ENCODE measurements at places on chromosomes 7 and 10.

GRCh38 chr7:3579638-3580219 is 278.7 kb downstream of the SDK1 start:
- no peak for DNase-seq

DNA sequence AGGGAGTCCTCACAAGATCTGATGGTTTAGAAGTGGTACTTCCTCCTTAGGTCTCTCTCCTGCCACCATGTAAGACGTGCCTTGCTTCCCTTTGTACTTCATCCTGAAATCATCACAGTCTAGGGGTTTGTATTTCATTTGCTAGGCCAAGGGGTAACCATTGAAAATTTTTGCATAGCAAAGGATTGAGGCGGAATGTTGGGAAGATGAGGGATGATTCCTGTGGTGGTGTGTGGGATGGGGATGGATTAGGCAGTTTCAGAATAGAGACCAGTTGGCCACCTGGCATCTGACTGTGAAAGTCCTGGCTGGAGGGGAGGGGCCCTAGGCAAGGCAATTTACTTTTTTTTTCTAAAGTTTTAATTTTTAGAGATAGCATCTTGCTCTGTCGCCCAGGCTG is 222.9 kb downstream of the CAMK1D start:
- DNase-seq = no peak

DNA sequence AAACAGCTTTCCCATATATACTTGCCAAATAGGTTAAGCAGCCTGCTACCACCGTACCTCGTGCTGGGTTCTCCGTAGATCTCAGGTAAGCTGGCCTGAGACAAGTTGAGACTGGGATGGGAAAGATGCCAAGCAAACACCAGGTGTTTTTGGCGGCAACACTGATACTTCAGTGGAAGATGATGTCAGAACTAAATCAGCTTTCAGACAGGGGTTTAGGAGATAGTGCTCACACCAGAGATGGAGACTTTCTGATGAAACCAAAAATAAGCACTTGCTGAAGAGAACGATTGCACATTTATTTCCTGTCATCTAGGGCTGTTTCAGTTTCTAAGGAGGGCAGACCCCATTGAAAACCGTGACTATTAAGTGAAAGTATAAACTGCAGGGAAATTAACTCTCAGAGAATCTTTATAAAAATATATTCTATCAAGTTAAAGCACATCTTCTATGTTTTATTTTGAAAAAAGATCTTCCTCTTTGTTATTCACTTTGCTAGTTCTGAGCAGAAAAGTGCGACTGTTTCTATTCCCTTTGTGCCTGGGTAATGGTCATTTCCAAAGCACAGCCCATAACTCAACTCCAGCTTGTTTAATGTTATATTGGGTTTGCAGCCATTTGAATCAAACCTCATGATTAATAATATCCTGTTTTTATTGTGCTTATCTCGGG is 149.9 kb downstream of the CPED1 start:
- DNase-seq = peak; percentile 15

DNA sequence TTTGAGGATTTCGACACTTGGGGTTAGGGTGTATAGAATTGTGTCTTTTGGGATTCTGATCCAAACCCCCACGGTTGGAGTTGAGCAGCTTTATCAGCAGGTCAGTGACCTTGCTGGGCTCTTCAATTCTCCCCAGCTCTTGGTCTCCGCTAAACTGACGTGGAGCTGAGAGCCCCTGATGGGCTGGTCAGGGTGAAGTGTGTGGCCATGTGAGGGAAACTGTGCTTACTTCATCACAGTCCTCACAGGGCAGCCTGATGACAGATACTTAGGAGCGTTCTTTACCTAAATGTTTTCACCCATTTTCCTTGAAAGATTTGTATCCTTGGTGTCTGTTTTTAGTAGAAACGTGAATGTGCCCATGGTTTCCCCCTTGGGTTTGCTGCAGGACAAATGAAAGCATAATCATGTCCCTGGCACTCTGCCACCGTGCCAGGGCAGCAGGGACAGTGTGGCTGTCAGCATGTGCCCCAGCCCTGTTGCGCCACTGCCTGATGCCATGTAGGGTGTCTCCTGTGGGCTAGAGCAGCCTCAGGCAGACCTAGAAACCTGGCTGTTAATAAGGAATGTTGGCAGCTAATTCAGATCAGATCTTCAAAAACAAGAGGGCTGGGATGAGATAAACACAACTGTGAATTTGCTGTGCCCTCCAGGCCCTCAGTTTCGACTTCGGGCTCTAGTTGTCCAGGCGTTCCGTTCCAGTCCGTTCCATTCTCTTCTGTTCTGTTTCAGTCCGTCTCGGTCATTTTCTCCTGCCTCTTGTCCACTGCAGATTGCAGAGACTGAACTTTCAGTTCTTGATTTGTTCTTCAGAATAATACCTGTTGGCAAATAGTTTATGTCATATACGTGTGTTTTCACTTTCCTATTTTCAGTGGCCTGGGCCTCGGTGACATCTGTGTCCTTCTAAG is 96.8 kb downstream of the TRRAP start:
- no peak for DNase-seq

- DNase-seq = peak; percentile 71
Observed at GRCh38 chr10:96339956-96340904, 18.6 kb downstream of the OPALIN start.

DNA sequence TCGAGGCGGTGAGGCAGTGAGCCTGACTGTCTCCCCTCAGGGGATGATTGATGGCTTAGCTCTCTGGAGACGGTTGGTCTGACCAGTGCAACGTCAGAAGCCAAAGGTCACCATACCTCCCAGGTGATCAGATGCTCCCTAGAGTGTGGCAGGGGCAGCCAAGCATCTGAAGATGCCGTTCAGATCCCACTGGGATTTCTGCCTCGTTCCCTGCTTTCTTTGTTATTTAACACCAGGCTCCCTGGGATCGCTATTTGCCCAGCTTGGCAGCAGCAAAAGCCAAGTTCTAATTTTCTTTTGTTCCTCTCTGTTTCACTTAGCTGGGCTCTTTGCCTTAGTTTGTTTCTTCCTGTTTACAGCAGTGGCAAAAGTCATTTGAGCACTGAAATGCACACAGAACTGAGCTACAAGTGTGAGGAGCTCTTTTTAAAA is 53.5 kb upstream of the SVIL start:
- peak; percentile 5 for DNase-seq

DNA sequence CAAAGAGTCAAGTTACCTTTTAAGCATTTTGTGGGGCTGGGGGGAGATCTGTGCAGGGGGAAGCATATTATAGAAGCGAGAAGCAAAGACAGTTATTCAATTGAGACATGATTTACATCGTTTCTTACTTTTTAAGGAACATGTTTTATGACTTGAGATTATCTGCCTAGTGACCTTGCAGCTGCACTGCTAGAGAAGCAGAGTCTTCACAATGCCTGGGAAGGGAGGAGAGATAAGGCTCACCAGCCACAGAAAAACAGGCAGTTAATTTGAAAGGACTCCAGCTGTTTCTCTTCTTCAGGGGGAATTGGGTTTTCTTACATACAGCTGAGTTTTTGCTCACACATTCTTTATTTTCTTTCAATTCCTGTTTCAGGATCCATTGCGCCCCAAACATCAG is 31.0 kb downstream of the PHYH start:
- peak; percentile 36 for DNase-seq

- DNase-seq = peak; percentile 95
Observed at GRCh38 chr7:131057015-131057793, 270.5 kb upstream of the MKLN1 start.

- DNase-seq = peak; percentile 77
Observed at GRCh38 chr7:152341039-152341913, 94.5 kb downstream of the KMT2C start.

DNA sequence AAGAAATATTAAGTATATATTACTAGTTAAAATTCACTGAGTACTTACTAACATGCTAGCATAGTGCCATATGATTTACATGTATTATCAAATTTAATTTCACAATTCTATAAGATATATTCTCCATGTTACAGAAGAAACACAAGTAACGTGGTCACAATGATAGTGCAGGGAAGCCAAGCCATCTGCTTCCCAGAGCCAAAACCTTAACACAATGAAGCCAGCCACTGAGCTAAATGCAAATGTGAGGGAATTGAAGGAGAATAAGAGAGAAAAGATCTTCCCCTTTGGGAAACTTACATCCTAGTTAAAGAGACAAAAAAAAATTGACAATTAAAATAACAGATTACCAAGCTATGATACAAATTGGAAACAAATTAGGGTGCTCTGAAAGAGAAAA is 63.6 kb downstream of the ELAPOR2 start:
- no peak for DNase-seq

DNA sequence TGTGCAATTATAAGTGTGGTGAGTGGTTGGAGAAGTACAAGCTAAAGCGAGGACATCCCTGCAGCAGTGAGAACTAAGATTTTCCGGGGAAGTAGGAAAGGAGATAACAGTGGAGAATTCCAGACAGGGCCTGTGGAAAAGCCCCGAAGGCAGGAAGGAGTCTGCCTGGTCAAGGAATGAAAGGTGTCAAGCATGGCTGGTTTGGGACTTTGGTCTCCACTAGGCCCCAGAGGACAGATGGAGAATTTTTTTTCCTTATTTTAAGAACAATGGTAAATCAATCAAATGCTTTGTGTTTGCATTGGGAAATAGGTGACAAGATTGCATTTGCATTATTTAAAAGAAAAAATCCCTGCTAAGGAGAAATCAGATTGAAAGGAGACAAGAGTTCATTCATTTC is 3.2 kb upstream of the CEP55 start:
- no peak for DNase-seq

GRCh38 chr7:110309941-110310340 is 781.0 kb upstream of the LRRN3 start:
- DNase-seq = peak; percentile 3

- DNase-seq = no peak
Observed at GRCh38 chr7:47360301-47360900, 221.5 kb downstream of the TNS3 start.

- no peak for DNase-seq
Observed at GRCh38 chr7:90736968-90737939, 141.1 kb downstream of the CDK14 start.

GRCh38 chr7:117564080-117564479 is 84.3 kb downstream of the CFTR start:
- DNase-seq = no peak

- peak; percentile 33 for DNase-seq
Observed at GRCh38 chr7:130649004-130649790, 19.4 kb downstream of the COPG2 start.
